Lung (tissue), 17 donors: ENCODE measurements at places on chromosomes 6 and 20. TPM values are rescaled to one million over a fixed set of nuclear protein-coding genes. Genes with fewer than 3 reads are reported as not detected.
A peak's percentile ranks its signal among the peaks of the same experiment; 100 is the strongest.

DNA sequence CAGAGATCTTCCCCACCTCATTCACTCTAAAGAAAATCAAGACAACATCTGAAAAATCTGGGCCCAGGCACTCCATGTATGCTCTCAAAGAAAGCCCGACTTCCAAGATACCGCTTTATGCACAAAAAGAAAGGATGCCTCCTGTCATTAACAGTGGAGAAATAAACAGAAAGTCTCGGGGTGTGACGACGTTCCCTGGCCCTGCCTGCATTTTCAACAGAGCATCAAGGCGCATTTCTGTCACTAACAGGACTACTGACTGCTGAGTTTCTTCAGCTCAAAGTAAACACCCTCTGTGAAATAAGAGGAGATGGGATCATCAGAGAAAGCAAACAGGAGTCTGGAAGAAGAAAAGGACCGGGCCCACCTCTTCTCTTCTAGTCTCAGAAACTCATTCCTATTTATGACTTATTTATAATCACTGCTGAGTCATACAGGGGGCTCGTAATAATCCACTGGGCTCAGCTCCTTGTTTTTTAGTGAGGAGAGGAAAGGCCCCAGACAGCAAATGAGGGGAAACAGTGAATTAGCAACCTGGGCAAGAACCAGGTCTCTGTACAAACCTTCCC, 99.7 kb downstream of the ZMYND8 start:
- peaks cover 18% of the 10 kb centered on the region for H3K36me3 ChIP-seq
- peaks cover 7% of the 10 kb centered on the region for H3K4me1 ChIP-seq
- DNase-seq = peak; percentile 53
- H3K27me3 ChIP-seq = no peaks in the 10 kb centered on the region
- H3K4me3 ChIP-seq = no peak overlapping the region
- H3K27ac ChIP-seq = peak overlapping the region; percentile 63

DNA sequence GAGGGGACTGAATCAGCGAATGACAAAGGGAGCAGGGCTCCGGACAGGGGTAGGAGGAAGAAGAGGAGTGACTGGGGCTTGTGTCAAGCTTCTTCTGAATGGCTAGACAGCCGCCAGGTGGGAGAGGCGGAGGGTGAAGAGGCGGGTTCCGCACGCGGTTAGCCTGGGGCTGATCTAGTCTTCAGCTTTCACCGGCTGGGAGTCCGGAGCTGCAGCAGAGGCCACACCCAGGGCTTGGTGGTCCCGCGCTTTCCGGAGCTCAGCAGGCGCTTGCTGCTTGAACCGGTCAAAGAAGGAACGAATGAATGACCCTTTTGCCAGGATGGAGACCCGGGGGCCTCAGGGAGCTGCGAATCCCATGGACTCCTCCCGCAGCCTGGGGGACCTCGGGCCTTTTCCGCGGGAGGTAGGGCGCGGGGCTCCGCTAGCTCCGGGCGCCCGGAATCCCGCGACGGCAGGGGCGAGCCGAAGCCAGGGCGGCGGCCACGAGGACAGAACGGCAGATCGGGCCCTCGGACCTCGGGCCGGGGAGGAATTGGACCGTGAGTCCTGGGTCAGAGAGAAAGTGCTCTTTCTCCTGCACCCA, at the start of gene C6orf141:
C6orf141 (plus strand) TSS at position 177 of the 586 bp plus-strand sequence; CDS start at position 302, 125 bp downstream.
- H3K27me3 ChIP-seq = no peaks in the 10 kb centered on the region
- H3K4me1 ChIP-seq = no peaks in the 10 kb centered on the region
- H3K36me3 ChIP-seq = no peaks in the 10 kb centered on the region
- peak; percentile 40 for DNase-seq
- no peak within 1 kb of the TSS for H3K27ac ChIP-seq
- peak within 1 kb of the TSS; percentile 15 for H3K4me3 ChIP-seq

NNAT gene
- total RNA-seq = 14.6 TPM

DNA sequence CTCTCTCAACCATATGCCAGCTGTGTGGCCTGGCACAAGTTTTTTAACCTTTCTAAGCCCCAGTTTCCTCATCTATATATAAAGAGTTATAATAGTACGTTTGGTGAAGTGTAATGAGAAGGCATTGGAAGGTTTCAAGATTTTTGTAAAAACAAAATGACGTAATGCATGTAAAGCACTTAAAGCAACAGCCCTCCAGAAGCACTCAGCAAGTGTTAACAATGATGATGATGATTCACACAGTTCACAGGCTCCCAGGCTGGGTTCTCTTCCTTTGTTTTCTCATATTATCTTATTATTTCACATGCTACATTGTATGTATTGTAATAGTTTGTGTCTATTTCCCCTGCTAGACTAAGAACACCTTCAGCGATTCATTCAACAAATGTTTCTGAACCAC, 6.2 kb downstream of the CEP250 start:
- peaks cover 13% of the 10 kb centered on the region for H3K36me3 ChIP-seq
- DNase-seq = no peak
- H3K27ac ChIP-seq = no peak overlapping the region
- no peak overlapping the region for H3K4me3 ChIP-seq

DNA sequence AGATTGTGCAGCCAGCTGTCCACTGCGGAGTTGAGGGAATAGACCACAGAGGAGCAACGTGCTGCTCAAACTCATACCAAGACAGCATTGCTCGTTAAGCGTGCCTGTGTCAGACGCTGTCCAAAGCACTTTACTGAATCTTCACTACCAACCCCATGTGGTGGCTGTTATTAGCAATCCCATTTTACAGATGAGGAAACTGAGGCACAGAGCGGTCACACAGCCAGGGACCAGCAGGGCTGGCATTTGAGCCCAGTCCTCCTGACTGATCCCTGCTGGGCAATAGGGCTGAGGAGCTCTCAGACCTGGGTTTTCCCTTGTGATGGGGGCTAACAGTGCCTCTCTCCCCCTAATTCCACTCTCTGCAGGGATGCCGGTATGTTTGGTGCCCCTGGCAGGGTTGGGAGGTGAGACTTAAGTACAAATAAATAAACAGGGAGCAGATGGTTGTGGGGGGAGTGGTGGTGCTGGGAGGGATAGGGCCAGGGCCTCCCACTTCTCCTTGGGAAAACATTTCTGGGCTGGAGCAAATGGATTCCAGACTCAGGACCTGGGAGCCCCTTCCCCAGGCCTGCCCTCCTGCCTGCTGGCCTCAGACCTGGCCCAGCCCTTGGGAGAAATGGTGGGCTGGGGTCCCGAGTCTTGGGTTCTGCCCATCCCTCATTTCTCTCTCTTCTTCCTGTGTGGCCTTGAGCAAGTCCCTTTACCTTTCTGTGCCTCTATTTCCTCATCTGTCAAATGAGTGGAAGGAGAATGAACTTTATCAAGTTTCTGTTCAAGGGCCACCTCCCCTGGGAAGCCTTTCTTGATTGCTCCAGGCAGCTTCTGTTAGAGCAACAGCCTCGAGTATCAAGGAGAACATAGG, 17.7 kb downstream of the SRXN1 start:
- no peaks in the 10 kb centered on the region for H3K4me1 ChIP-seq
- no peak overlapping the region for H3K27ac ChIP-seq
- H3K4me3 ChIP-seq = no peak overlapping the region
- no peak for DNase-seq
- no peaks in the 10 kb centered on the region for H3K27me3 ChIP-seq
- H3K36me3 ChIP-seq = no peaks in the 10 kb centered on the region

- H3K27me3 ChIP-seq = no peaks in the 10 kb centered on the region
- peaks cover 6% of the 10 kb centered on the region for H3K4me1 ChIP-seq
- peaks cover 17% of the 10 kb centered on the region for H3K36me3 ChIP-seq
- H3K27ac ChIP-seq = no peak overlapping the region
- peak; percentile 46 for DNase-seq
- H3K4me3 ChIP-seq = no peak overlapping the region
Observed at GRCh38 chr6:34414999-34415858, 10.6 kb downstream of the RPS10 start.

MYMX gene
- total RNA-seq = not detected

LY6G6D gene
- not detected for total RNA-seq

DNA sequence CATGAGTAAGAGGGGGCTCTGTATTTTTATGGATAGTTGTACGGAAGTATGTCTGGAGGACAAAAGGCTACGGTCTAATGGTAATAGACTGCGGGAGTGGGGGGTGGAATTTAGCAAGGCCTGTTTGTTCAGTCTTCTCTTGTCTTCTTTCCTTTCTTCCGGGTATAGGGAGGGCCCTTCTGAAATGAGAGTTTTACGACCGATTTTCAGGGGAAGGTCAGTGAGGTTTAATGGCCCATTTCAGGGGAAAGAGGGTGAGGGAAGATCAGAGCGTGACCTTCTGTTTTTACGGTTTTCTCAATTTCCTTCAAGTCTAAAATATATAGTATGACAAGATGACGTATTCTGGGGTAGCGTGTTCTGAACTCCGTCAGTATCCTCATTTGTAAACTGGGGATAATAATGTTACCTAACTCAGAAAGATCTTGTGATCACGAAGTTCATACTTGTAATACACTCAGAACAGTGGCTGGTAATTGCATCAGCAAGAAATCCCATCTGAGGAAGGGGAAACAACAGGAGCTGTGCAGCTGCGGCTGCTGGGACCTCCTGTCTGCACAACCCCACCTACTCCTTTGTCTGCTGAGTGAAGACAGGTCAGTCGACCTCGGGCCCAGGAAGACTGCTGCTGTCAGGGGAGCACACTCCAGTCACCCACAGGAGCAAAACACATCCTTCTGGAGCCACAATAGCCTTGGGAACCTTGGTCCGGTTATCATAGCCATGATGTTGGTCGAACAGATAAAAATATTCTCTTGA, 90.4 kb downstream of the MAP3K7 start:
- H3K4me3 ChIP-seq = no peak overlapping the region
- H3K27me3 ChIP-seq = no peaks in the 10 kb centered on the region
- H3K4me1 ChIP-seq = no peaks in the 10 kb centered on the region
- no peak for DNase-seq
- H3K36me3 ChIP-seq = no peaks in the 10 kb centered on the region
- H3K27ac ChIP-seq = no peak overlapping the region

TBXT gene
- not detected for total RNA-seq

DNA sequence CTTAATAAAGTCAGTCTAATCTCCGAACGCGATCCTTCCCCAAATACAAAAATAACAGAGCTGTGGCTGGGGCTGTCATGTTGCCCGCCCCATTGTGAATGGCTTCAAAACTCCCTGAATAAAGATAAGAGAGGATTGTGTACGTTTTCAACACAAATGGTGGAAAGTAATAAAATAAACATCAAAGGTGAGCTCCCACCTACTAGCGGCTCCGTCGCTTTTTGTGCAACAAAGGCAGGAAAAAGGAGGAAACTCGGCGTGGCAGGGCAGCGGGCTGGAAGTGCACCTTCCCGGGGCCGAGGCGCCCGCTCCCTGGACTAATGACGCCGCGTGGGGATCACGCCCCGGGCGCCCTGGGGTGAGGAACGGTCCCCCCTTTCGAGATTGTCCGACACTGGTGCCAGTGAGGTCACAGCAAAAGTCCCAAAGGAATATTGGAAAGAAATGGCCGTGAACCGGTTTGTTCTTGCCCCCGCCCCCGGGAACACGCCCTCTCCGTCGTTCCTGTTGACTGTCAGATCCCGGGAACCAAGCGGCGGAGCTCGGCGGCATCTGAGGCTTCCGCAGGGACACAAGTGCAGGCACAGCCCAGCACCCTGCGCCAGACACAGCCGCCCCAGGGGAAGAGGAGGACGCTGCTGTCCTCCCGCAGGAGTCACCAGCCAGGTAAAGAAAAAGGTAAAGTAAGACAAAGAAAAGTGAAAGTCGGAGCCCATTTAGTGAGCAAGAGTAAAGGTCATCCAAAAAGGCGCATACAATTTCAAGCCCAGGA, 1.1 kb upstream of the FOXQ1 start:
- H3K27ac ChIP-seq = no peak overlapping the region
- H3K4me3 ChIP-seq = no peak overlapping the region
- peaks cover 2% of the 10 kb centered on the region for H3K4me1 ChIP-seq
- peaks cover 17% of the 10 kb centered on the region for H3K27me3 ChIP-seq
- H3K36me3 ChIP-seq = peaks cover 3% of the 10 kb centered on the region
- DNase-seq = peak; percentile 63

DNA sequence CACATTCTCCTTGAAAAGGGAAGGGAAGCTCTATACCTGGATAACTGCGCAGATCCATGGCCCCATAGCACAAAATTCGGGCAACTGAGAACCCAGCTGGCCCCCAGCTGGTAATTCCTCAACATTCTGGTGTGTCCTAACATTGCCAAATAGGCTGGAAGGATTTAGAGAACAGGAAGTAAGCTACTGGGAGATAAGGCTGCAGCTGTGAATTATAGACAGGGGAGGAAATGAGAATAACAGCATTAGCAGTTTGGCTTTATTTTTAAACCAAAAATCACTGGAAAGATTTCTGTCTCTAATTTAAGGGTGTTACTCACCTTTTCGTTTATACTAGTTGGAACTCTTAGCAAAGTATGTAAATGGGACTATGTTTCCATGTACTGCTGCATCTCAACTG, 97.2 kb downstream of the TULP4 start:
- peak; percentile 82 for DNase-seq
- no peaks in the 10 kb centered on the region for H3K27me3 ChIP-seq
- no peak overlapping the region for H3K4me3 ChIP-seq
- H3K36me3 ChIP-seq = peaks cover 3% of the 10 kb centered on the region
- H3K27ac ChIP-seq = peak overlapping the region; percentile 61

GSTA1 gene
- 23.5 TPM for total RNA-seq

- H3K4me3 ChIP-seq = peak overlapping the region; percentile 15
- peak; percentile 35 for DNase-seq
- no peaks in the 10 kb centered on the region for H3K36me3 ChIP-seq
- H3K4me1 ChIP-seq = peaks cover 7% of the 10 kb centered on the region
- peaks cover 11% of the 10 kb centered on the region for H3K27me3 ChIP-seq
Observed at GRCh38 chr6:4774715-4775493, 1.3 kb upstream of the CDYL start.

GRCh38 chr6:126983779-126984178, 134.7 kb upstream of the RSPO3 start:
- no peaks in the 10 kb centered on the region for H3K36me3 ChIP-seq
- H3K27me3 ChIP-seq = no peaks in the 10 kb centered on the region
- no peaks in the 10 kb centered on the region for H3K4me1 ChIP-seq
- no peak for DNase-seq

DNA sequence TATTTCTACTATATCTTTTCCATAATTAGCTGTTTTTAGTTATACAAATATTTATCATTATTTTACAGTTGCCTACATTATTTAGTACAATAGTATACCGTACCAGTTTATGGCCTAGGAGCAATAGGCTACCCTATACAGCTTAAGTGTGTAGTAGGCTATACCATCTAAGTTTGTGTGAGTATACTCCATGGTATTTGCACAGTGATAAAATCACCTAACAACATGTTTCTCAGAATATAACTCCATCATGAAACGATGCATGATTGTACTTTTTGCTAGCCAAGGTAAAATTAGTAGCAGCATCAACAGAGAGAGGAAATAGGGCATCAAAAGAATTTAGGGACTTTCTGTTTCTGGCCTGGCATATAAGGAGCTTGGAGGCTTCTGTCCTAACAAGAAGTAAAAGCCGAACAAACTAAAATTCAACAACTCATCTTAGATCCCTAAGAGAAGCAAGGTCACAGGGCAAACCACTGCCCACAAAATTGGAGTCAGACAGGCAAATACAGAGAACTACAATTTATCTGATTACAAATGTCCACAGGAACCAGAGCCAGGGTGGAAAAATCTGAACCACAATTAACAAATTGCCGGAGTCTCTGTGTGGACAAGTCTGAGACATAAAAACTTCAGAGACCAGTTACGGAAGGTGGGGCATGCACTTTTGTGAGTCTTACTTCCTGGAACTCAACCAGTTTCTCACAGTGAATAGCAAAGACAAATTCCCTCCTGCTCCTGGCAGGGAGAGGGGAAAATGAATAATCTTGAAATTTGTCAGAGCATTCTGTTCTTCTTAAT, 671.4 kb downstream of the RFPL4B start:
- H3K4me3 ChIP-seq = no peak overlapping the region
- H3K4me1 ChIP-seq = no peaks in the 10 kb centered on the region
- peak; percentile 33 for DNase-seq
- no peaks in the 10 kb centered on the region for H3K27me3 ChIP-seq
